NCI-H226 (cell line): ENCODE measurements at places on chromosomes 1 and 21.
A peak's percentile ranks its signal among the peaks of the same experiment; 100 is the strongest.

DNA sequence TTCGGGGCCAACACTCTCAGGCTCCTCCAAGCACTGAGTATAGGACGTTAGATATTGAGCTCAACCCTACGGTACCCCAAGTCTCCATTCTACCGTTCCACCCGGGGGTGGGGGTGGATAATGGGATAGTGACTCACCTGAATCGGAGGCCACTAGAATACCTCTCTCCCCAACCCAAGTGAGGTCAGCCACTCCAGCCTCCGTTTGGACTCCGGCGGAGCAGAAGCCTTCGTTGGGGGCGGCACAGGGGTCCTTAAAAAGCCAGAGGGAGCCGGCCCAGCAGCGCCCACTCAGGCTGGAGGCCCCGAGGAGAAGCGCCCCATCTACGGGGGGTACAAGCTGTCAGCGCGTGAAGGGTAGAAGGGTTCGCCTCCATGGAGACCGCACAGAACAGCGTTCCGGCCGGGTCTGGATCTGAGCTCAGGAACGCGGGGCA, 556 bp downstream of the WDR77 start:
- no peak for DNase-seq

DNA sequence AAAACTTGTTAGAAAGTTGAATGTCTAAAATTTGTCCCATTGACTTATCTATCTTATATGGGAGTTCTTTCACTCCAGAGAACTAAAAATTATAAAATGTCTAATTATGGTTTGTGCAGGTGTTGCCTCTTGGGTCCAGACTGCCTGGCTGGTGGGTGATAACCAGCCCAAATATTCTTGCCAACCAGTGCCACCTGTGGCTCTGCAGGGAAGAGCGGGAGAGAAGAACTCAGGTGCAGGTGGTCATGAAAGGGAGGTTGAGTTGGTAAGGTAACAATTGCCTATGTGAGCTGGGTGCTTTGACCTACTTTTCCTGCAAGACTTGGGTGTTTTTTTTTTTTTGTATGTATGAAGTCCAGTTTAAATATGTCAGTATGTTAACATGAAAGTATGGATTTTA, 10.2 kb downstream of the RPS6KC1 start:
- DNase-seq, result no peak

- DNase-seq, result no peak
These were observed 238 bp upstream of the SCP2 start for GRCh38 chr1:52926864-52927211.

DNA sequence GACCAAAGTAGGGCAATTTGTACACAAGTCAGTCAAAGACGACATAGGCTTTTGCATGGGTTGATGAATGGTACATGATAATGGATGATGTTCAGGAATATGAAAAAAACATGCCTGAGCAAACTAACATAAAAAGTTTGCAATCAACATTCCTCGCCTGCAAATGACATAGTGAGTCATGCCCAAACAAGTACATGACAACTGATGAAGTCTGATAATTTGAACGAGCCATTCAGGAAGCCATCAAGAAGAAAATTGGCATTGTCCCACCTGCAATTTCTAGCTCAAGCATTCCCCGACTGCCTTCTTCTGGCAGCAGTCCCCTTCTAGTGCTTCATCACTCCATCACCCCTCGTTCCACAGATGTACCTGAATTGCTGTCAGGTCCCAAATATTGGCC, 118.4 kb upstream of the NR5A2 start:
- no peak for DNase-seq

DNA sequence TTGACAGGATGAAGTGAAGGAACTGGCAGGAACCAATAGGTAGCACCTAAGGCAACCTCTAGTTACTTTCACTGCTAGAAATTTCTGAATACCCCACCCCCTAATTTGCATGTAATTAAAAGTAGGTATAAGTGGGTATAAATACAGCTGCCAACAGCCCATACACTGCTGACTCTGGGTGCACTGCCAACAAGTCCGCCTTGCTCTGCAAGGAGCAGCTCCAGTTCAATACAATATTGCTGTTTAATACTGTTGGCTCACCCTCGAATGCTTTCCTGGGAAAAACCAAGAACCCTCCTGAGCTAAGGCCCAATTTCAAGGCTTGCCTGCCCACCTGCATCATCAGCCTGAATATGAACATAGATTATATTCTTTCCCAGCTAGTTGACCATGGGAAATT, 981.9 kb downstream of the ADGRL2 start:
- no peak for DNase-seq

DNA sequence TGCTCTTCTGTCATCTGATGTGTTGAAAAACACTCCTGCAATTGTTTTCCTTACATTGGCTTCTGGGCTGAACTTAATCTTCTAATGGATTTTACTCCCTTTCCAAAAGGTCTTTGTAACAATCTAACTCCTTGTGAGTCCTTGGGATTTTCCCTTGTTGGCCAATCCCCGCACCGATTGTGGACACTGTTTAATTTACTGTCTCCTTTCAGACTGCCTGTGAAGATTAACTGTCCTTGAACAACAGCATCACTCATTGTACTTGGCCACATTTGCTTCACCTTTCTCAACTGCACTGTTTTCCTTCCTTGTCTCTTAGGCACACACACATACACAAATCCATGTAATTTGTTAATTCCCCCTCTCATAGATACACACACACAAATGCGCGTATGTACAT, 120.4 kb downstream of the SPATA46 start:
- DNase-seq, result no peak

DNA sequence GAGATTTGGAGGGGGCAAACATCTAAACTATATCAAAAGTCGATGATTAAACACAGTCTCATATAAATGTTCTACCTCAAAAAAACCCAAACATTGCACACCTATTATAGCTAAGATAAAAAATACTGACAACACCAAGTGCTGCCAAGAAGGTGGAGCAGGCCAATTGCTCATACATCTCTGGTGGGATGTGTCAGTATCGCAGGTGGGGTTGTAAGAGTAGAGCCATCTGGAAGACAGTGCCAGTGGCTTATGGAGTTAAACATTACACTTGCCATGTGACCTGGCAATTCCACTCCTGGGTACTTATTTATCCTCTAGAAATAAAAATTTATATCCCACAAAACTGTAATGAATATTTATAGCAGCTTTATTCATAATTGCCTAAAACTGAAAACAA, 213.4 kb downstream of the DISC1 start:
- DNase-seq, result no peak

DNA sequence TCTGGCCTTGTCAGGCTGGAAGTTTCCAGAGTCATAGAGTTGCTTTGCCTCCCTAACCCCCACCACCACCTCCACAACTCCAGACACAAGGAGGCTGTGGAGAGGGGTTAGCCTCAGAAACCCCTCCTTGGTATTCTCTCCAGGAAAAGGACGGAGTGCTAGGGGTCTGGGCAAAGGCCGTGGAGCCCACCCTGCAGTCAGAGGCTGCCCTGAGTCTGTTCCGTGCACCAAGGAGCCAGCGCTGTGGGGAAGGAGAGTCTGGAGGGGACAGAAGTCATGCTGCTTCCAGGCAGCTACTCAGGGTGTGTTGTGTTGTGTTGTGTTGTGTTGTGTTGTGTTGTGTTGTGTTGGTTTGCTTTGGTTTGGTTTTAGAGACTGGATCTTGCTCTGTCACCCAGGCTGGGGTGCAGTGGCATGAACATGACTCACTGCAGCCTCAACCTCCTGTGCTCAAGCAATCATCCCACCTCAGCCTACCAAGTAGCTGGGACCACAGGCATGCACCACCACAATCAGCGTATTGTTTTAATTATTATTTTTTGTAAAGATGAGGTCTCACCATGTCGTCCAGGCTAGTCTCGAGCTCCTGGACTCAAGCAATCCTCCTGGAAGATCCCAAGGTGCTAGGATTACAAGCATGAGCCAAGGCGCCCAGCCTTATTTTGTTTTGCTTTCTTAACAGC, 122.2 kb upstream of the TMEM51 start:
- DNase-seq, result no peak

GRCh38 chr1:8599646-8600212, 217.7 kb downstream of the RERE start:
- DNase-seq, result no peak

- DNase-seq, result no peak
These were observed 85.7 kb downstream of the NRDC start for GRCh38 chr1:51792864-51793263.

DNA sequence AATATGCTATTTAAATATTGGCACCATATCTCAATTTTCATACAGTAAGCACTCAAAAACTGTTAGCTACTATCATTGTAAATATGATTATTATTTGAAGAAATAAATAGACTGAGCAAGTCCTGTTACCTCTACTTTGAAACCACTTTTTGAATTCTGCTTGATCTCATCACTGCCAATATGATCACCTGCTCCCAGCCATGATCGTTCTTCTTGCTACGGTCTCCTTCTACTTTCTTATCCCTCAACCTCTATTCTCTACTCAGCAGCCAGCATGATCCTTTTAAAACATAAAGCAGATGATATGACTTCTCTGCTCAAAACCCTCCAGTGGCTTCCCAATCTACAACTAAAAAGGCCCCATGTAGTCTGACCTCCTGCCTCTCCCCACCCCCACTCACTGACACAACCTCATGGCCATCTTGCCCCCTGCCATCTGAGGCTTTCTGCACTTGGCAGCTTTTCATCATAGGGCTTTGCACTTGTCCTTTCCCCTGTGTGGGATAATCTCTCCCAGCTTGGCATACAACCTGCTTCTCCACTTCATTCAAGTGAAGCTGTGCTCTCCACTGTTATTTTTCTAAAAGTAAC, 27.2 kb downstream of the CD34 start:
- DNase-seq, result no peak

DNA sequence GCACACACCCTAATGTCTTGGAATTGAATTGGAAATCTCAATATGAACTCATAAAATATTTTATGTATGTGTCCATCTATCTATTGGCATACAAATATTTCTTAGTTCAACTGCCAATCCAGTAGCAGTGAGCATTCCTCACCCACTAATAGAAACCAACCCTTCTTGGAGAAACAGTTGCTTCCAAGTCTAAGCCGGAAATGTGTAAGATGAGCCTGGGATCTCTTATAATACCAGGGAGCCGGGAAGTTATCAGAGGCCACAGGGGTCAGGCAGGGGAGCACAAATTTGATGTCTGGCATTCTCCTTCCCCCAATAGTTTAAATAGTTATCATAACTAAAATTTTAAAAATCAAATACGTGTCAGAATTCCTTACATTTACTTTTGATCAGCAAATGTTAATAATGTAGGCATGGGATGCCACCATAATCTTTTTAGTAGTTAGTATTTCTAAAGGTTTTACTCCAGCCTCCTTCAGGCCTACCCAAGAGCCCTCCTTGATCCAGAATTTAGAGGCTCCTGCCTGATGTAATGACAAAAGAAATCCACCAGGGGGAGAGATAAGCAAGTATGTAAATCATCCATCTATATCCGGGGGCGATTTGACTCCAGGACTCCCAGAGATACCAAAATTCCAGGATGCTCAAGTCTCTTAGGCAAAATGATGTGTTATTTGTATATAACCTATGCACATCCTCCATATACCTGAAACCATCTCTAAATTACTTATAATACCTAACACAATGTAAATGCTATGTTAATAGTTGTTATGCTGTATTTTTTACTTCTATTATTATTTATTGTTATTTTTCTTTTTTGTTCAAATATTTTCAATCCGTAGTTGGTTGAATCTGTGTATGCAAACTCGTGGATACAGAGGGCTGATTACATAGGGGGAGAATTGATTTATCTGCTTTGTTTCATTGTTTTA, 218.7 kb upstream of the COA6 start:
- DNase-seq, result peak; percentile 46

DNA sequence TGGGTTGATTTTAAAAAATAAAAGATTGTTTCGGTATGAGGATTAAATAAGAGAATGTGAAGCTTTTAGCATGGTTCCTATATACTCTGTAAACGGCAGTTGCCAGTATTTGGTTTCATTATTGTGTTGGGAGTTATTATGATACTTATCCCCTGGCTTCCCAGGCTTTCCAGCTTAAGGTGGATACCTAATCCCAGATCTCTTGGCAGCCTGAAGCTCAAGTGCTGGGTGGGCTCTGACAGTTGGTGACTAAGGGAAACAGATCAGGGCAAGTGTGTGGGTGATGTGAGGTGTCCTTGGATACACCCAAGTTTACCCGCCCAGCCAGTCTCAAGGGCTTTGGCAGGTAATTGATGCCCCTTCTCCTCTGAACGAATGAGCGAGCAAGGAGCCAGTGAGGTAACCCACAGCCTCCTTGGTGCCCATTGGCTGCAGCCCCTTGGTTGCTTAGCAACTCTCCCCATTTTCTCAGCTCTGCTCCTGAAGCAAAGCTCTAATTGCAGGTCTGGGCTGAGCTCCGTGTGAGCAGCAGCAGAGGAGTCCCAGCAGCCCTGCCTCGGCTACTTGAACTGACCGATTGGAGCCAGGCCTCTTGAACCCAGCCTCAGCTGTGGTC, 6.1 kb downstream of the IPO13 start:
- DNase-seq, result no peak

DNA sequence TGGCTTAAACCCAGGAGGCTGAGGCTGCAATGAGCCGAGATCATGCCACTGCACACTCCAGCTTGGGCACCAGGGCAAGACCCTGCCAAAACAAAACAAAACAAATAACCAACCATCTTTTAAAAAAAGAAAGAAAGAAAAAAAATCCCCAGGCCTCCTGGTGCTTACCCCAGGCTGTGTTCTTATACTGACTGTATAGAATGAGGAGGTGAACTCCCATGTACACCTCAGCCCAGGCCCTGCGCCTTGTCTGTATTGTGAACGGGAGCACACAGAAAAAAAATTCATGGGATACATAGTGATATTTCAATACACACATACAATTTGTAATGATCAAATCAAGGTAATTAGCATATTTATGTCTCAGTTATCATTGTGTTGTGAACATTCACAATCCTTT, 14.1 kb downstream of the RPL5 start:
- DNase-seq, result no peak

DNA sequence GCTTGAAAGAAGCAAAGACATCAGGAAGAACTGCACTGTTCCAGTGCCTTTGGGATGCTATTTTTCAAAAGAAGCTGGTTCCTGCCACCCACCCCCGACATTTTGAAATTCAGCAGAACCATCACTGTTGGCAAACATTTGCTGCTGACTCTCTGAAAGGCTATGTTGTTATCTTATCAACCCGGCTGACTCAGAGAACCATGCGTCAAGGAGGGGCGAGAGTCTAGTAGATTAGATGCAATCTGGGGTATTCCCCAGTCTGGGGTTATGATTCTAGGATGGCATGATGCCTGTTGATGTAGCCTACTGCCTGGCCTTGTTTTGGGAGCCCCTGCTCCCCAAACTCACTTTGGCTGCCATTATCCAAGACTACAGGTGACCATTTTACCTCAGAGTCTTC, 267.8 kb upstream of the RUNX1 start:
- DNase-seq, result peak; percentile 98

GRCh38 chr1:246460406-246460805, 46.7 kb downstream of the SMYD3 start:
- DNase-seq, result no peak

DNA sequence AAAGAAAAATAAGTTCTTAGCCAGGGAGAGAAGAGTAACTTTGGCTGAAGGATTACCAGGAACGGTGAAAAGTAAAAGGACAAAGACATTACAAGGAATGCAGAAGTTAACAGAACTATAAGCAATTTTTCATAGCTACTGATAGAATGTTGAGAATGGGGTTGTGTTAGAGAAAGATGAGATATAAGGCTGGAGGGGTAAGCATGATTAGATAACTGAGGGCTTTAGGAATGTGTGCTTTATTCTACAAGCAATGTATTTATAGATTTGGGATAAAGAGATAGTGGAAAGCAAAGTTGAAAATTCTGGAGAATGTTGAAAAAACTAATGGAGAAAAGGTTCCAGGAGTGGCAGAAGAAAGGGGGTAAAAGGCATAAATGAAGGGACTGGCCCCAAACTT, 65.4 kb upstream of the PTCH2 start:
- no peak for DNase-seq
